ENCODE measurements at places on chromosomes 3 and 15. TPM values are rescaled to one million over a fixed set of nuclear protein-coding genes. Genes with fewer than 3 reads are reported as not detected.

Gene NLGN1
- total RNA-seq, result 12.6 TPM

Gene P2RY13
- total RNA-seq, result 1.2 TPM

Gene GOLGA8S
- 0.21 TPM for total RNA-seq

Gene CLDN18
- 0.62 TPM for total RNA-seq

Gene HGD
- total RNA-seq, result 2.5 TPM

Gene ETFA
- 151 TPM for total RNA-seq

Gene BNC1
- total RNA-seq, result 2.8 TPM

Gene ATP8B4
- total RNA-seq, result 10.5 TPM
